Activated CD4-positive, alpha-beta T cell treated with anti-CD3 and anti-CD28 coated beads for 1 hour (primary cell): ENCODE measurements at places on chromosomes 3 and 15.

- no peak for DNase-seq
Observed at GRCh38 chr3:74617776-74618175, 3.3 kb upstream of the CNTN3 start.

GRCh38 chr15:101378879-101379278, 83.8 kb upstream of the SNRPA1 start:
- DNase-seq = no peak

GRCh38 chr3:48022178-48022577, 6.0 kb upstream of the MAP4 start:
- DNase-seq = no peak

DNA sequence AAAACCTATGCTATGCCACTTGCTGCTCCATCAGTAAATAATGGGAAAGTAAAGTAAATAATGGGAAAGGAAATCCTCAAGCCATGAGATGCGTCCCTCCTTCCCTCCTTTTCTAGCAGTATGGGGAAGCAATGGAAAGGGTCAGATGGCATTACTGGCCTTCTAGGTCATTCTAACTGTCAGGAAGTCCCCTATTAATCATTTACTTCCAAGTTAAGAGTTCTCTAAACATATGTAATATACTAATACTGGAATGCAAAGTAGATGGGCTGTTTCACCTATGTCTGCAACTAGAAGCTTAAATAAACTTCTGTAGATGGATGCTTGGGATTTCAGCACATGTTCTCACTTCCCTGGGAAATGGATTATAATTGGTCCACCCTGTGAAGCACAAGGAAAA, 55.9 kb downstream of the MDFIC2 start:
- DNase-seq = no peak

- no peak for DNase-seq
Observed at GRCh38 chr15:30865257-30865656, 38.5 kb upstream of the FAN1 start.

- DNase-seq = no peak
Observed at GRCh38 chr3:130820976-130821375, 72.9 kb upstream of the ATP2C1 start.

DNA sequence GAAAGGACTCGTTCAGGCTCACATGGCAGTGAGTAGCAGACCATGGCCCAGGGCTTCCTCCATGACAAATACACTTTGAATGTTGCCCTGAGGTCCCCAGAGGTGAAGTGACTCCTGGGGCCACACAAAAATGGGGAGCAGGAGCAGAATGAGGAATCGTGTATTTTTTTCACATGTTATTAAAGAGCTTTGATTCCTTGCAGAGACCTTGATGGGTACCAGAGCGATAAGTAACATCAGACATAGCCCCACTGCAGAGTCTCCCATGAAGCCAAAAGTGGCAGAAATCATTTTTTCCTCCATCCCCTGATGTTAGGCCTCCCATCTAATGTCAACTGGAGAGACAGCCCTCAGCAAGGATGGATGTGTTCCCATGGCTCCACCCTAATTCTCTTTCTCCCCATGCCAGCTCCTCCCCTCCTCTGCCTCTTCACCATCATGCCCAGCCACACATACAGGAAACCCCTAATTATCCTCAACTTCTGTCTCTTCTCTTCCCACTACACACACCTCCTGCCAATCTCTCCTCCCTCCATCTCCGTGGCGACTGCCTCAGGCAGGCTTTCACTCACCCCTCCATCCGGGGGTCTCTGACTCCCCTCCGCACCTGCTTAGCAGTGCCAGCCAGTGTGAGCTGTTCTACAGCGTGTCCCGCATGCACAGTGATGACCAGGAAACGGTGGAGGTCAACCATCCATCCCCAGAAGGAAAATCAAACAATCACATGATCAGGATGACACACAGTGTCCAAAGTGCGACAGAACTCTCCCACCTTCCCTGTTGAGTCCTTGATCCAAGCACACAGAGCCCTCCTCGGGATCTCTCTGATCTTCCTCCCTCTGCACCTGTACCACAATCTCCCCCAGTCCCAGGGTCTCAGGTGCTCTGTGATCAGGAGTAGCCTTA, 7.1 kb upstream of the SSUH2 start:
- no peak for DNase-seq
